NCI-H524 (cell line): ENCODE measurements at places on chromosomes 2 and 18.

GRCh38 chr18:1013951-1014350, 109.3 kb downstream of the ADCYAP1 start:
- peak; percentile 62 for DNase-seq

DNA sequence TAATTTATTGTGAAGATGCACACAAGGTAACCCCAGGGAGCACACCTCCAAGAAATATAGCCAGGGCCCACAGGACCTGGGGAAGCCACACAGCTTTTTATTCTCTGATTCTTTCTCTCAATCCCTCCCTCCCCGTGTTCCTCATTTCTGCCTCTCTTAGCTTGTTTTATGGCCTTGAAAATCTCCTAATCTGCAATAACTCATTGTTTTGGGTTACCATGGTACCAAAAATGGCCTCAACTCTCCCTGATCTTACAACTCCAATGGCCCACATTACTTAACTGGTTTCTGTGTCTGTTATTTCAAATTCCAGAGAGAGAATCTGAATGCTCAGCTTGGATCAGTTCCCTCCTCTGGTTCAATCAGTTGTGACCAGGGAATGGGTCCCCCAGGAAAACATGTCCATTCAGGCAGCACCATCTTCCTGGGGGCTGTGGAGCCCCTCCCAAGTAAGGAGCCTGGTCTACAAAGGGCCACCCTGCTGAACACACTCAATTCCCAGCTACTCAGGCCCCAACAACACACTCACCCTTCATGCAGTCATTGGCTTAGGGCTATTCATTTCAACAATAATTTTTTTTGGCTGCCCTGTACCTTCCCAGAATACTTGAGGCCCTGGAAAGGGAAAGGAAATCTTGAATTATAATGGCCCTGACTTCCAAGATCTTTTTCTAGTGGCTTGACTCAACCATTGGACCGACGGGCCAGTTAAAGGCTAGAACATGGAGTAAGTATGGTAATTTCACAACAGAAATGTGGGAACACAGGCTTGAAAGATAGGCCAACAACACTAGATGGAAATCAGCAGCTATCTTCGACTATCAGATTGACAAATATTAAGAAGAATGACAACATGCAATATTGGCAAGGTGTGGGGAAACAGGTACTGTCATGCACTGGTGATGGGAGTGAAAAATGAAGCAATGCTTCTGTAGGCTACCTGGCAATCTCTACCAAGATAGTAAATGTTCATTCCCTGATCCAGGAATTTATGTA, 41.6 kb upstream of the ST3GAL5 start:
- DNase-seq = no peak

DNA sequence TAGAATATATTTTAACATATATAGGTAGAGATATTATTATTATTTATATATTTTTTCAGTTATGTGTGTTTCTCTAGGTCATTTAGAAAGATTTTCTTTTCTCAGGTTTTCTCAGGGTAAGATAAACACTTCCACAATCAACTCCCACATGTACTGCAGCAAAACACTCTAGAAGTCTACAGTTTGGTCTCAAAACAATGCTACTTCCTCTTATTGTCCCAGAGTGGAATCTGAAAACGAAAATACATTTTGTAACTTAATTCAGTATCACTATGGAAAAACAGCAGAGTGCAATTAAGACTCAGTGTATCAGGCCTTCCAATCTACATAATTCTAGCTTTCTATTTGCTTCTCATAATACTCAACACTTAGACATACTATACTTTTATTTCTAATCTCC, 190.1 kb upstream of the SLC35G4 start:
- no peak for DNase-seq

DNA sequence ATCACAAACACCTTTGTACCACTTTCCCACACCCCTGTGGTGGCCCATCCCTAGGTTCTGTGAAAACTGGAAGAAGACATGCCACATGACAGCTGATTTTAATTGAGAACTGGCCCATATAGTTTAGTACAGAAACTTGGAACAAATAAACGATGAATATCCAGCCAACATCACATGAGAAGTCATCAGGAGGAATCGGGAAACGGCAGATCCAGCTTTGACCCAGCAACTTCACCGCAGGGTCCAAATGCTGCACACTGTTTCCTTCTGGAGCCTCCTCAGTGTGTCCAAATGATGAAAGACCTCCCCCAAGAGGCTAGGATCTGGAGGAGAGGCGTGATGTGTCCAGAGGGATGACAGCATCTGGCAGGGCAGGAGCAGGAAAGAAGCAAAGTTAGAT, 75.5 kb downstream of the COPS8 start:
- DNase-seq = no peak

DNA sequence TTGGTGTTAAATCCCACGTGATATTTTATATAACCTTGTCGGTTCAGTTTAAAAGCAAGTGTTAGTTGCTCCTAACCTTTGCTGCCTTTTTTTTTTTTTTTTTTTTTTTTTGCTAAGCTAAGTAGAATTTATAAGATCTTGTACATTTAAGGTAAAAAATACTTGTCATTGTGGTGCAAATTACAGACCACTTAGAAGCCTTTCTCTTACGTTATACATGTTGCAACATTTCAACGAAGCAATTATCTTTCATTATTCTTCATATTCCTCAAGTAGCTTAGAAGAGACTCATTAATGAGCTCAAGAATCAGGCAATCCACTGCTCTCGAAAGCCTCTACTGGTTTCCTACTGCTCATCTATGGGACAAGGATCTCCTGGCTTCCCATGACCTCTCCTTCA, 14.9 kb upstream of the IL1RL2 start:
- no peak for DNase-seq
